Stimulated activated CD4-positive, alpha-beta T cell treated with anti-CD3 and anti-CD28 coated beads, Interleukin-2, amount 100 ng/mL, for 4 hours (primary cell): ENCODE measurements at places on chromosomes 2 and 18.

DNA sequence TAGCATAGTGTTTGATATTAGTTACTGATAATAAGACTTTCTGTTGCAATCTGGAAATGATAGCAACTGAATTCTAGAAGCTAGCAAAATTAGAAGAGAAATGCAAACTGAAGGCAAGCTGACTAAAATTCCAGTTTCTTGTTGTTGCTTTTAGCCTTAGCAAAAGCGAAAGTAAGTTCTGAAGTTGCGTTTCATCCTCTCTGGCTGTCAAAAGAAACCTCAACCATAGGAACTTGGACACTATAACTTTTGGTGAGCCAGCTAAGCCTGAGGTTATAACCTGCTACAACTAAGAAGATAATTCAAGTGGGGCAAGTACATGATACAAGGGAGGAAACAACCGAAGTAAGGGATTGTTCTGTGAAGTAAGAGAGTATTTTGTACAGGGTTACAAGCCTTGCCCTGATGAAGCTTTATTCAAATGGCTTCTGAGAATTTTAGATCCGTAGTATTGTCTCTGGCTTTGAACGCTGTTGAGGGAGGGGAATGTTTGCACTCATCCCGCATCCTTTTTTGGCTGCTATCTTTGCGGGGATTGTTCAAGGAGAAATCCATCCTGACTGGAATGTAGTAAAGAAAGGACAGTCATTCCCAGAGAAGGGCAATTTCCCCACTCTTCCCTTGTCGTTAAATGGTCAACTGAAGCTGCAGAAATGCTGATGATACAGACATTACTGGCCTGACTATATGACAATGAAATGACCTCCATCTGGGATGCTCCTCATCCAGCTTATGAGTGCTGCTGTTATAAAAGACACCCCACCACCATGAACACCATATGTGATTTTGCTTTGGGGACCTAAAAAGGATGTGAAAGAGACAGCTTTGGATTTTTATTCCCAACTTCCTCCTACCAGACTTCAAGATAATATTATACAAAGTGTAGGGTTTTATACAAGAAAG is 7.0 kb upstream of the TMX3 start:
- no peak for DNase-seq

GRCh38 chr2:46308081-46308480 is 10.9 kb downstream of the EPAS1 start:
- no peak for DNase-seq

DNA sequence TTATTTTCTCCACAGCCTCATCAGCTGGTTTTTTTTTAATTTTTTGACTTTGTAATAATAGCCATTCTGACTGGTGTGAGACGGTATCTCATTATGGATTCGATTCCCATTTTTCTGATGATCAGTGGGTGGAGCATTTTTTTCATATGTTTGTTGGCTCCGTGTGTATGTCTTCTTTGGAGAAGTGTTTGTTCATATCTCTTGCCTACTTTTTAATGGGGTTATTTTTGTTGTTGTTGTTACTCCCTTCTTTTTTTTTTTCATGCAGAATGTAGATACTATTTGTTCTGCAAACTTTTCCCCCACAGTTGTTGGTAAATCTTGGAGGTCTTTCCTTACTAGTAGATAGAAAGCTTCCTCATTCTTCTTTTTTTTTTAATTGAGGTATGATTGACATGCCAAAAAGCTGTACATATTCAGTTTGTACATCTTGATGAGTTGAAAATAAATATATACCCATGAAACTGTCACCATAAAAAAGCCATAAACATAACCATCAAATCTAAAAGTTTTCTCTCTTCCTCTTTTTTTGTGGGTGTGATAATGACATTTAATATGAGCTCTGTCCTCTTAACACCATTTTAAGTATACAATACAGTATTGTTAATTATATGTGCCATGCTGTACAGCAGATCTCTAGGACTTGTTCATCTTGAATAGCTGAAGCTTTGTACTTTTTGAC is 21.8 kb upstream of the NT5DC4 start:
- no peak for DNase-seq

DNA sequence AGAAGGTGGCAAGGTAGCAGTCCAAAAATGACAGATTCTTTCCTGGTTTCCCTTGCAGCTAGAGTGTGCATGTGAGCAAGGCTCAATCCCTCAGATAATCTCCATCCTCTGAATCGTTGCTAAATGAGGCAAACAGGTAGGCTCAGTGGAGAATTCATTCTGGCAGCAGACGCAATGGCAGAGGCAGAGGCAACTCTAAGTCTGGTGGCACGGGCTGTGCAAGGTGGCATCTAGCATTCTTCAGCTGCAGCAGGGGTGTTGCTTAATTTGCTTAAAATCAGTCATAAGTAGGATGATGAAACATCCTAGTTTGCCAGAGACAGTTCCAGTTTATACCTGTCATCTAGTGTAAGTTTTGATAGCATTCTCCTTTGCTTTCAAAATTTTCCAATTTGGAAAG is 391.1 kb upstream of the MEX3C start:
- DNase-seq = no peak

DNA sequence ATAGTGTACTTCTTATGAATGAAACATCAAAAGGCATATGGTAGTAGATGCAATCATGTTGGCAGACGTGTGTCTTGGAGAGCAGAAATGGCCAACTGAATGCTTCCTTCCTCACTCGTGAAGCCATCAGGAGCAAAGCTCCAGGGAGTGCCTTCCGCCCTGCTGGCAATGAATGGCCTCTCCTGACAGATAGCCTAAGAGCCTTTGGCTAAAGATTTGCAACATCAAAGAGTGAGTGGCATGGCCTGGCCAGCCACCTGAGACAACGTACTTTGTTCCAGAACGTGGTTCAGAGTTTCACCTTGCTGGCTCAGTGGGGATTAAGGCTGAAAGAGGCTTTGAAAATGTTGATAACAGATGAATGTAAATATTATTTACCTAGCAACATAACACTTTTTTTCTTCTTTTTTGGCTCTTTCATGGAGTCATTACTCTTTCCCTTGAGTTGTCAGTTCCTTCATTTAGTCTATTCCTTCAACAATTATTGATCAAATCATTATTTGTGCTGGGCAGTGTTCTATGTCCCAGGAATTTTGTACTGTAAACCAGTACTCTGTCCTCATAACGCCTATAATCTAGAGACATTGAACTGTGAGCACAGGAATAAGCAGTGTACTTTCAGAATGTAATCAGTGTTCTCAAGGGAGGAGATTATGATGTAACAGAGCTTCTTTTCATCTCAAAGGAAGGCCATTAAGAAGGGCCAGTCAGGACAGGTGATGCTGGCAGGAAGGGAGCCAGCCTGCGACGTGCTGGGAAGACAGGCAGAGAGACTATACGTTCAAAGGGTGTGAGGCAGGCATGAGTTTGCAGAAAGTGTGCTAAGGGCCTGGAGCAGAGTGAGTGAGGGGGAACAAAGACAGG is 59.4 kb upstream of the SH3RF3 start:
- no peak for DNase-seq

GRCh38 chr18:72867746-72868584 is at the start of gene NETO1:
Gene NETO1 (minus strand): TSS chr18:72867987. CDS start chr18:72867291, 696 bp downstream.
- no peak for DNase-seq

- DNase-seq = no peak
Observed at GRCh38 chr2:36481709-36482108, 116.3 kb downstream of the FEZ2 start.

GRCh38 chr2:67572721-67573435 is 175.7 kb downstream of the ETAA1 start:
- DNase-seq = no peak

GRCh38 chr2:104023306-104023705 is 830.6 kb upstream of the POU3F3 start:
- no peak for DNase-seq

DNA sequence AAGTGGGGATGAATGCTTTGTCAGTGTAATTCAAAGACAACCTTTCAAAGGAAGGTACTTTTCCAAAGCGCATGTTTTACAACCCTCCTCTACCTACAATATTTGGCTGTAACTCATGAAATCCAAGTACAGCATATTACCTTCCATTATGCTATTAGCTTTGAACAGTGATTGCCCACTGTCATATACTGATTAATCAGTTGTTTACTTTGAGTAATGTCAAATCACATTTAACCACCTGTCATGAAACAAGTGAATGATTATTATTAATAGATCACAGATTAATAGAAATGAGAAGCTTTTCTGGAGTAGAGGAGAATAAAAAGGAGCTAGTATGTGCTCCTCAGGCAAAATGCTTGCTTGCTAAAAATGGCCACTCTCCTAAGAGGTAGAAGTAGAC is 150.5 kb upstream of the SMAD7 start:
- no peak for DNase-seq

GRCh38 chr2:1141079-1141478 is 190.4 kb downstream of the SNTG2 start:
- no peak for DNase-seq
